ENCODE measurements at places on chromosomes 11 and 22.

GRCh38 chr22:47080100-47080499 lies 317.6 kb downstream of the TBC1D22A start:
- DNase-seq = no peak

- DNase-seq = no peak
Observed at GRCh38 chr11:12149672-12150225, 39.4 kb downstream of the MICAL2 start.

DNA sequence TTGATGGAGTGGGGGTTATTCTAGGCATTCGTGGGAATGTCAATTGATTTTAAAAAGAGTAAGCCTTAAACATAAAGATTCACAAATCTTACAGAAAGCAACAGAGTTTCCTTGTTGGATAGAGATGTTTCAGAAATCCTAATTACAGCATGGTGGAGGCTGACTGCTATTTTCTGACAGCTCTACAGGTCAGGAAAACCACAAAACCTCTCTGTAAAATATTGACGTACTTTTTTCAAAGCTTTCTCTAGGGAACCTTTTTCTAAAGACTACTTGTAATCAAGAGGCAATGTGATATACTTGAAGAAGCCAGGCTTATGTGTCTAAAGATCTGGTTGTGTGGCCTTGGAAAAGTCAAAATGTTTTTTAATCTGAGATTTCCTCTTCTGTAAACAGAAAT lies 9.1 kb upstream of the OR8B8 start:
- no peak for DNase-seq

- DNase-seq = no peak
Observed at GRCh38 chr11:114075891-114076441, 16.5 kb downstream of the ZBTB16 start.

DNA sequence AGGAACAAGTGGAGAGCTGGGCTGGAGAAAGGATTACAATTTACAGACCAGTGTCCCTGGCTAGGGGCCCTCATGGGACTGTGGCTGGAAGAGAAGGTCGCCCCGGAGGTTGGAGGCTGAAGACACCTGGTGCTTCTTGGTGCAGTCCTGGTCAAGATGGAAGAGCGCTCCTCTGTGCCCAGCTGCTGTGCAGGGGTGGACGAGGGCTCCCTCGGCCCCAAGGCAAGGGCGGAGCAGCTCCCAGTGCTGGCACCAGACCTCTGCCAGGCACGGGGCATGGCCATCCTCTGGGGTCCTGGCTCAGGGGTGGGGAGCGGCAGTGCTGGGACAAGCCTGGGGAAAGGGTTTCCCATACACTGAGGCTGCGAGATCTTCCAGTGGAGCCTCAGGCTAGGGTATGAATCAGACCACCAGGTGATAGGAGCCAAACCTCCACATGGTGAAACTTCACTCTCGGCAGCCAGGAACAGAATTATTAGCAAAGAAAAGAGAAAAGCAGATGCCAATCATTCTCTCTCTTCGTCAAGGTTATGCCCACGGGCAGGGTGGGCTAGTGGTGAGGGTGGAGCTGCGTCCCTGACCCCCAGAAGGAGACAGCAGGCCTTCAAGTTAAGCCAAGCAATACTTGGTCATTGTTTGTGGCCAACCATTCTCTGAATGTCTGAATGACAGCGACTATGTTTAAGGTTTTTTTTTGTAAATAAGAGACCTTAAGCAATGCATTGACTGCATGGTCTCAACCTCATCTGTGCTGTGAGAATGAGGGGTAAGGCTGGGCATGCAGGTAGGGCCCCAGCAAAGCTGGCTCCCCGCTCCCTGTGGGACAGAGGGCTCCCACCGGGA lies 32.1 kb downstream of the PPM1F start:
- DNase-seq = no peak
